Activated CD8-positive, alpha-beta T cell treated with anti-CD3 and anti-CD28 coated beads, Interleukin-2, amount 10 ng/mL, durations not matched to agents 7 days and 5 days (primary cell): ENCODE measurements at places on chromosomes 2 and 18. TPM values are rescaled to one million over a fixed set of nuclear protein-coding genes. Genes with fewer than 3 reads are reported as not detected.

- no peak for DNase-seq
Observed at GRCh38 chr2:55999790-56000189, 76.2 kb upstream of the EFEMP1 start.

- DNase-seq: no peak
Observed at GRCh38 chr2:233245406-233245805, 6.1 kb upstream of the ATG16L1 start.

DNA sequence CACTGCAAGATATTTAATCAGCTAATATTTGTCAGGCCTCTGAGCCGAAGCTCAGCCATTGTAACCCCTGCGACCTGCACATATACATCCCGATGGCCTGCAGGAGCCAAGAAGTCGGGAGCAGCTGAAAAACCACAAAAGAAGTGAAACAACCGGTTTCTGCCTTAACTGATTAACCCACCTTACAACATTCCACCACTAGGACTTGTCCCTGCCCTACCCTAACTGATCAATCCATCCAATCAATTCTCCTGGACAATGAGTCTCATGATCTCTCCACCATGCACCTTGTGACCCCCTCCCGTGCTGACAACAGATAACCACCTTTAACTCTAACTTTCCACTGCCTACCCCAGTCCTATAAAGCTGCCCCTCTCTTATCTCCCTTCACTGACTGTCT lies 945.4 kb upstream of the GYPC start:
- DNase-seq: no peak

The REEP1 gene
- total RNA-seq: 0.21 TPM

The TMEM200C gene
- not detected for total RNA-seq

The AQP12B gene
- not detected for total RNA-seq
